ENCODE measurements at places on chromosomes 12 and 14. TPM values are rescaled to one million over a fixed set of nuclear protein-coding genes. Genes with fewer than 3 reads are reported as not detected.

IL26 gene
- total RNA-seq = not detected

PRPH gene
- total RNA-seq = 0.13 TPM

KIF26A gene
- total RNA-seq = 1.4 TPM

CLEC7A gene
- not detected for total RNA-seq

KRT6C gene
- total RNA-seq = not detected

TAS2R9 gene
- not detected for total RNA-seq

ADAM21 gene
- 0.87 TPM for total RNA-seq

DNA sequence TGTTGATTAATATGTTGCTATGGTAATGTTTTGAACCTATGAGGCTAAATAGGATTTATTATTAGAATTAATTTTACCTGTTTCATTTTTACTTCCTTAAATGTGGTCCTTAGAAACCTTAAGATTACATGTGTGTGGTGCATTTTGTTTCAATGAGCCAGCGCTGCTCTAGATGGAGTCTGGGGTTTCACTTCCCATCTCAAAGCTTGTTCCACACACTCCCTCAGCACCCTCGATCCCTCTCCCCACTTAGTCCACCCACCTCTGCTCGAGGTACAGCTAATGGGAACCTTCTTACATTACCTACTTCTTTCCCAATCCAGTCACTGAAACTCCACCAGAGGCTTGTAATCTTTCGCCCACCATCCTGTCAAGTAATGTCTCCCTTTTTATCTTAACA, 205.2 kb downstream of the PAX9 start:
- DNase-seq = no peak

GRCh38 chr14:52790011-52790755, 1.2 kb downstream of the GNPNAT1 start:
- DNase-seq = no peak

DNA sequence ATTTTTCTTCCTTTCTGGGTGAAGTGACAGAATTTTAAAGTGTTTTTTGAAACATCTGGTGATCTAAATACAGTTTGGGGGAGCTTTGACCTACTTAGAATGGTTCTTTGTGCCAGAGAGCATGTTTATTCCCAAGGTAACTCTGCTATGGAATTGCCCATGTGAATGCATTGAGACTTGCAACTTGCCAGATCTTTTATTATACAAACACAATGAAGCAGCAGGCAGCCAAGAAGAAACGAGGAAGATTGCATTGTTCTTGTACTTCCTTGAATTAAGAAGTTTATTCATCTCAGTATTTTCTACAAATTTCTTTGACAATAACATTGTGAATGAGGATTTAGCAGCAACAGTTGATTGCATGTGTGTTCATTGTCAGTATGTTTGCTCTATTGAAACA, 55.5 kb downstream of the FGD4 start:
- no peak for DNase-seq

GRCh38 chr14:69990323-69990722, 111.1 kb downstream of the SMOC1 start:
- DNase-seq = no peak

DNA sequence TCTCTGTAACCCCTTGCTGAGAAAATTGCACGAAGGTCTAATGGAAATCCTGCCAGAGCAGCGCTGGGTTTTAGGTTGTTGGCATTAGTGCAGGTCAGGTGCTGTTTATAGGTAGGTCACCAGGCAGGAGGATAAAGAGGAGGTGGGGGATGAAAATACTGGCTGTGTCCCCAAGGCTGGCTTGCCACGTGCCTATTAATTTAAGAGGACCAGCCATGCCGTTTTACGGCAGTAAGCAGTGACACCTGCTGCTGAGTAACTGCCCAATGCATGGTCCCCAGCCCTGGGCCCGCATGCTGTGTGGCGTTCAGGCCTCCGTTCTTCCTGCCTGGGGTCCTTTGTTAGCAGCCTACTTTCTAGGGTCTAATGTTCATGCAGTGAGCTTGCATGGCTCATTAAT, 67.2 kb downstream of the WDR20 start:
- no peak for DNase-seq

DNA sequence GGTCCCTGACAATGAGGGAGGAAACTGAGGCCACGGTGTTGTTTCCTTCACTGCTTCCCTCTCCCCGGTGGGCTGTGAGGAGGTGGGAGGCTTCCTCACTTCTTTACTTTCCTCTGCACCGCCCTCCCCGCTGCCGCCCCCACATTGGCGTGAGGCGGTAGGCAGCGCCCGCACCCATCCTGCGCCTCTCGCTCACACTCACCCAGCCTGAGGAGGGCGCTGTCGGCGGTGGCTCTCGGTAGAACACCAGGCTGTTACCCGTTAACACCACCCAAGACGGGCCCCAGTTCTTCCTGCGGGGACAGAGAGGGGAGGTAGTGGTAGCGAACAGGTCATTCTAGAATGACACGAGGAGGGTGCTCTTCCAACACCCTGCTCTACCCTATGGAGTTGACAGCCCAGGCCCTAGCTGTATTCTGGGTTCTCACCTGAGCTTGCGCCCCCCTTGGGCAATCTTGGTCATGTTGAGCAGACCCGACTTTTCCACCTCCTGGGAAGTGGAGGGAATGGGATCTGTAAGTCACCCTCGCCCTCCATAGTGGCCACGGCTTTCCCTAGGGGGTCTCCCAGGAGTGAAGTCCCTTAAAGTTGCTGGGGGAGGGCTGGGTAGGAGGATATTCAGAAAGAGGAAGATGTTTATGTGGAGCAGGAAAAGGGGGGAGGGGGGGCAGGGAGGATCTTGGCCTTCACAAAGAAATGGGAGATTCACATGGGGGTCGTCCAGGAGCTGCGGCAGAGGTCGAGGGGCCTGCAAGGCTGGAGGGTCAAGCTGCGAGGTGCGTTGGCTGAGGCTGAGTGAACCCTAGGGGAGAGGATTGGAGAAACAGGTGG, 3.3 kb downstream of the ARHGAP9 start:
- DNase-seq = no peak

DNA sequence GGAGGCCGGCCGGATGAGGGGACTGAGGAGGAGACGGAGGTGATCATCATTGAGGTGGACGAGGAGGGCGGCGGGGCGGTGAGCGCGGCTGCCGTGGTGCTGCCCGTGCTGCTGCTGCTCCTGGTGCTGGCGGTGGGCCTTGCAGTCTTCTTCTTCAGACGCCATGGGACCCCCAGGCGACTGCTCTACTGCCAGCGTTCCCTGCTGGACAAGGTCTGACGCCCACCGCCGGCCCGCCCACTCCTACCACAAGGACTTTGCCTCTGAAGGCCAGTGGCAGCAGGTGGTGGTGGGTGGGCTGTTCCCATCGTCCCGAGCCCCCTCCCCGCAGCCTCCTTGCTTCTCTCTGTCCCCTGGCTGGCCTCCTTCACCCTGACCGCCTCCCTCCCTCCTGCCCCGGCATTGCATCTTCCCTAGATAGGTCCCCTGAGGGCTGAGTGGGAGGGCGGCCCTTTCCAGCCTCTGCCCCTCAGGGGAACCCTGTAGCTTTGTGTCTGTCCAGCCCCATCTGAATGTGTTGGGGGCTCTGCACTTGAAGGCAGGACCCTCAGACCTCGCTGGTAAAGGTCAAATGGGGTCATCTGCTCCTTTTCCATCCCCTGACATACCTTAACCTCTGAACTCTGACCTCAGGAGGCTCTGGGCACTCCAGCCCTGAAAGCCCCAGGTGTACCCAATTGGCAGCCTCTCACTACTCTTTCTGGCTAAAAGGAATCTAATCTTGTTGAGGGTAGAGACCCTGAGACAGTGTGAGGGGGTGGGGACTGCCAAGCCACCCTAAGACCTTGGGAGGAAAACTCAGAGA, 9.6 kb downstream of the MMP14 start:
- no peak for DNase-seq

GRCh38 chr14:54688229-54688628, 121.3 kb downstream of the SAMD4A start:
- no peak for DNase-seq
